ENCODE measurements at places on chromosomes 3 and 15.

DNA sequence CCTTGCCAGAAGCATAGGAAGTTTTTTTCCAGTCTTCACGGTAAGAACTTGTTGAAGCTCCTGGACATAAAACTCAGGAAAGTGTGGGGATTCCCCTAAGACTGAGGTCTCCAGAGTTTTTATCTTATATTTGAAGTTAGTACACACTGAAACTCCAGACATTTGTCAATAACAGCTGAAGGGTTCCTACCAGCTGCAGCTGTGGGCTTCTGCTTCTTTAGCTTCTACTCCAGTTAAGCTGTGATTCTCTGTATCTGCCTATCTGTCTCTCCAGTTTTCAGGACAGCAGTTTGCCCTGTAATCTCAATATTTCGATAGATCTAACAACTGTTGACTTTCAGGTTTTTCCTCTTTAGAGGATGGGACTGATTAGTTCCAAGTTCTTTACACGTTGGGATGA, 966.0 kb upstream of the SEMA6D start:
- DNase-seq: no peak

- DNase-seq: no peak
These were observed 91.8 kb downstream of the MRPL46 start for GRCh38 chr15:88375234-88375927.

- no peak for DNase-seq
These were observed 16.9 kb upstream of the FILIP1L start for GRCh38 chr3:100131241-100131640.

DNA sequence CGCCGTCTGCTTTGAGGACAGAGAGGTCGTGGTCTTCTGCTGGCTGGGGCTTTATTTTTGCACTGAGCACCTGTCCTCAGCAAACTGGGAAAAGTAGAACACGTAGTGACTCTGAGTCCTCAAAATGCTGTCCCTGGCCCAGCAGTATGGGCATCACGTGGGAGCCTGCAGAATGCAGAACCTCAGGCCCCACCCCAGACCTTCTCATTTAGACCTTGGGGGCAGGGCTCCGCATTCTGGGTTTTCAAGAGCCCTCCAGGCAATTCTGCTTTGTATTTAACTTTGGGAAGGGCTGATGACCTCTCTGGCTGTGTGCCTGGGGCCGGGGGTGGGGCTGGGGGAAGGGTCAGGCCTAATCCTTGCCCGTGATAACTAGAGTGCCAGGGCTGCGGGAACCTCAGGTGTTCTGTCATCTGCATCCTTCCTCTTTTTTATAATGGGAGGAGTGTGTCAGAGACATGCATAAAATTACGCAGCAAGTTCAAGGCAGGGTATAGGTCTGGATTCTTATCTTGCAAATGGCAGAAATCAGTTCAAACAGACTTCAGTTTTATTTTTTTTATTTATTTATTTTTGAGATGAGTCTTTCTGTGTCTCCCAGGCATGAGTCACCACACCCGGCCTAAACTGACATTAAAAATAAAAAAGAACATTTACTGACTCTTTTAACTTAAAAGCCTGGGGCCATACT, 11.1 kb downstream of the SLC6A6 start:
- no peak for DNase-seq

- DNase-seq: no peak
These were observed 7.7 kb upstream of the SYN2 start for GRCh38 chr3:11996480-11996879.

DNA sequence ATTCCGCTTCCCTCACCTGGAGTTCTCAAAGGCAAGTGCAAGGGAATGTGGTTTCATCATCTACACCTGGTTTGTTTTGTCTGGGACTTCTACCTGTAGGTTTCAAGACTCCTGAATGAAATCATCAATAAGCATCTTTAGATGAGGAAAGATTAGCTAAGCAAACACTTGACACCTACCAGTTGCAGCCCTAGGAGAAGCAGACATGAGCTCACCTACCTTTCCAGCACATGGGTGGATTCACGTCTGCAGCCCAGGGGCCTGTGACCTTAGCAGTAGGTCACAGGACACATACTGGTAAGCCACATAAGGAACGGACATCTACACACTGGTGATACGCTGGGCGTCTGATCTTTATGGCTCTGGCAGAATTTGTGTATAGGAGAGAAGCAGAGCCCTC, 26.7 kb downstream of the SLCO2A1 start:
- no peak for DNase-seq

Data from GM13977 (cell line).